ENCODE measurements at places on chromosomes 2 and 18.
A peak's percentile ranks its signal among the peaks of the same experiment; 100 is the strongest.

GRCh38 chr2:101697124-101698013 is at the start of gene MAP4K4:
TSS of gene MAP4K4 (plus strand) at chr2:101697707. CDS start at chr2:101698081, 374 bp downstream.
- DNase-seq, result peak; percentile 29

DNA sequence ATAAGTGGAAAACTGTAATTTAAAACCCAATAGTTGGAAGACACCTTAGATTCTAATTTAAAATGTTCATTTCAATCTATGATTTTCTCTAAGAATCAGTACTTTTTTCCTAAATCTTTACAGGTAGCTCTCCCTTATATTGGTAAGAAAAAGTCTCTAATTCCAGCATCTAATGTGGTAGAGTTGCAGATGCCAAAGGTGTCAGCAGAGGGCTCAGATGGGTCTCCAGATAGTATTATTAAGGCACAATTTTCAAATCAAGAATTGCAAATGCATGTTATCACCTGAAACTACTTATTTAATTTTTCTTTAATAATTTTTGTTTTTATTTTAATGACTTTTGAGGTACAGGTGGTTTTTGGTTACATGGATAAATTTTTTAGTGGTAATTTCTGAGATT is 25.5 kb upstream of the ITGA4 start:
- DNase-seq, result no peak

- no peak for DNase-seq
Measured at GRCh38 chr18:69840445-69840844, 107.2 kb downstream of the CD226 start.

DNA sequence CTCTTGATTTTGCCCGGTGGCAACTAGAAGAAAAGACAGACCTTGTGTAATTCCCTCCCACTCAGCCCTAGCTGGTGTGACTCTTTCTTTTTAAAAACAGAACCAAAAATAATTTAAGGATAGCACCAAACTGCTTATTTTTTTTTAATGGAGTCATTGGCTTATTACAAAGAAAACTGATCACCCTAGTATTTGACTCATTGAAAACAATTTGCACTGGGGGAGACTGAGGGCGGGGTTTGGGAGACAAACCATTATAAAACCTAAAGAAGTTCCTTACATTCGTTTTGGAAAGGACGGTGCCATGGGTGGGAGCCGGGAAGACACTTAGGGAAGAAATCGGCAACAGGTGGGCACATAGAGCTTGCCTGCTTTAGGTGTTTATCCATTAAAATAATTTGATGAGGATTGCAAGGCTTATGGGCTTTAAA is 2.5 kb downstream of the PAX3 start:
- DNase-seq, result no peak

DNA sequence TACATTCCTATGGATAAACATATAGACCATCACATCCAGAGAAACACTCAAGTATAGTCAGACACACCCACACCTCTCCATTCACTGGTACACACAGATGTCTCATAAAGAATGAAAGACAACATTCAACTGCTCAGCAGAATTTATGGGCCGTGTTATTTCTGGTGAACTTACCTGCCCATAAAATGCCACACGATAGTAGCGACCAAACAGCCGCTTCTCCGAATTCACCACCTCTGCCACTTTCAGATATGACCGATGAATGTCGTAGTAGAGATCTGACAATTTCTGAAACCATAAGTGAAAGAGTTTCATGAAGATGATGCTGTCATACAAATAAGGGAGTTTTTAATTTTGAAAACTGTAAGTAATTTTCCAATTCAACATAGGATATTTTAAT is 70.7 kb upstream of the CCDC195 start:
- no peak for DNase-seq

- DNase-seq, result no peak
Measured at GRCh38 chr18:52348209-52348608, 8.2 kb downstream of the DCC start.

- DNase-seq, result no peak
Measured at GRCh38 chr2:43344868-43345373, 118.5 kb upstream of the ZFP36L2 start.

GRCh38 chr2:141438536-141438935 is 692.3 kb downstream of the LRP1B start:
- no peak for DNase-seq

GRCh38 chr18:3500016-3500415 is 50.0 kb downstream of the TGIF1 start:
- no peak for DNase-seq

DNA sequence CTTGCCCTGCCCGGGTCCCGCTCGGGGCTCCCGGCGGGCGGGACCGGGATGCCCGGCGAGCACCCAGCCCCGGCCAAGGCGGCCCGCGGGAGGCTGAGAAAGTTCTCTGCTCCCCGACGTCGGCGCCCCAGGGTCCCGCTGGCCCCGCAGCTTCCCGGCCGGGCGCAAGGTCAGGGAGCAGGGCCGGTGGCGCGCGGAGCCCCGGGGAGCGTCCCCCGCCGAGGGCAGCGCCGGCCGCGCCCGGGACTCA is 331 bp downstream of the SERPINE2 start:
- no peak for DNase-seq
